ENCODE measurements at places on chromosomes 2 and 18. TPM values are rescaled to one million over a fixed set of nuclear protein-coding genes. Genes with fewer than 3 reads are reported as not detected.

Gene STON1
- polyA plus RNA-seq, result 23.0 TPM

Gene COL5A2
- polyA plus RNA-seq, result 188 TPM

Gene GAL3ST2
- polyA plus RNA-seq, result 0.31 TPM

Gene VAMP8
- 58.9 TPM for polyA plus RNA-seq

Gene IMPA2
- polyA plus RNA-seq, result 66.2 TPM

Gene ELOA2
- polyA plus RNA-seq, result not detected

Gene VWC2L
- polyA plus RNA-seq, result 0.06 TPM

Gene HOXD13
- polyA plus RNA-seq, result not detected

Gene ZBTB14
- 19.3 TPM for polyA plus RNA-seq

Gene CNTNAP5
- polyA plus RNA-seq, result 0.01 TPM

Gene DOK1
- 10.1 TPM for polyA plus RNA-seq

Gene ZAP70
- polyA plus RNA-seq, result 2.4 TPM

Gene BMP10
- polyA plus RNA-seq, result not detected

Gene DIPK1C
- polyA plus RNA-seq, result 0.30 TPM

GRCh38 chr2:112305132-112305531 is 29.7 kb downstream of the ZC3H6 start:
- no peak for DNase-seq

DNA sequence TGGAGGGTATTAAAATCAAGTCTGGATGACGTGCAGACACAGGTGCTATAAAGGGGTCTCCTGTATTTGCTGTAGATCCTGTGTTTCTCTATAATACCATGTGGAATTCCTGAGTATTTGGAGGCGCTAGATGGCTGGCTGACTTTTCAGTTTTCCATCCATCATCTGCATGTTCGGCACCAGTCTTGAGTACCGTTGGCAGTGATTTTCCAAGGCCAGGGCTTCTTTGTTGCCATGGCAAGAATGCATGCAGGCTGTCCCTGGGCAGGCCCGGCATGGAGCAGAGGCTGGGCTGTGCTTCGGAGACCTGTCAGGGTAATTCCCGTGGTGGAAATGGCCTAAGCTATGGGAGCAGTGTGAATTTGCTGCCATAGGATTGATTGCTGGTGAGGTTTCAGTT is 405.9 kb upstream of the HS6ST1 start:
- DNase-seq, result no peak

DNA sequence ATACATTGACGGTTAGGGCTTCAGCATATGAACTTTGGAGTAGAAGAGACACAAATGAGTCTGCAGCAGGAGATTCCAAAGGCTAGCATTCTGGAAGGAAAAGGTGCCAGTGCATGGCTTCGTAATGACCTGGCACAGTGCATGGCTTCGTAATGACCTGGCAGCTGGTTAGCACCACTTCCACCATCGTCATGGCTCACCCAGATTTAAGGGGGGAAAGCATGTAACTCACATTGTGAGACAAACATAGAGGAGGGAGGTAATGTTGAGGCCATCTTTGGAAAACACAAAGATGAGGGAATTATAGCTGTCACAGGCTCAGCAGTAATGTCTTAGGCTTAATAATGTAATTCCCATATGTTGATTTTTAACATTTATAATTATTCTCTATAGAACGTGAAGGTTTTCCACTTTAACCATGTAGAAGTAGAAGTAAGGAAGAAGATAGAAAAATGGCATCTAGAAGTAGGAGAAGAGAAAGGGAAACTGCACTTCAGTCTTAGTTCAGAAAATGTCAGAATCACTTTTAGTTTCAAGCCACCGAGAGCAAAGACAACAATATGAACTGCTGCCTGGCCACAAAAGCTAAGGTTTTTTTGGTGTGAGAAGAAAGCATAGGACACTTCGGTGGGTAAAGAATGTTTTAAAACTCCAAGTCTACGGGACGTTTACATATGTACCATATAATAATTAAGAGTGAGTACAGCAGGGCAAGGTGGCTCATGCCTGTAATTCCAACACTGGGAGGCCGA is 6.8 kb upstream of the STK25 start:
- no peak for DNase-seq

DNA sequence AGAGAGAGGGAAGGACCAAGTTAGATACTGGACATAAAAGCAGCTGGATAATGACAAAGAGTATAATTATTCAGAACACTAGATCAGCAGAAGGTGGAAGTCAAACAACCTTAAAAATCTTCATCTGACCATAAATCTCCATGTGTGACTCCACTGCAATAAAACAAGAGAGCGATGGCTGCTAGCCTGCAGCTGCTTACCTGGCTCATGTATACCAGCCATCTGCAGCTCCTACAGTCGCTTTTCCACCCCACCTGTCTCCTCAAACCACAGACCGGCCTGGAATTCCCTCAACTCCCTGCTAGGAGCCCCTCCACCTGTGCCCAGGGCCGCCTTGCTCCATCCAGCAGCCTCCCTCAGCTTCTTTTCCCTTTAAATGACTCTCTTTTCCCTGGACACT is 64.5 kb downstream of the SLC4A5 start:
- DNase-seq, result no peak

DNA sequence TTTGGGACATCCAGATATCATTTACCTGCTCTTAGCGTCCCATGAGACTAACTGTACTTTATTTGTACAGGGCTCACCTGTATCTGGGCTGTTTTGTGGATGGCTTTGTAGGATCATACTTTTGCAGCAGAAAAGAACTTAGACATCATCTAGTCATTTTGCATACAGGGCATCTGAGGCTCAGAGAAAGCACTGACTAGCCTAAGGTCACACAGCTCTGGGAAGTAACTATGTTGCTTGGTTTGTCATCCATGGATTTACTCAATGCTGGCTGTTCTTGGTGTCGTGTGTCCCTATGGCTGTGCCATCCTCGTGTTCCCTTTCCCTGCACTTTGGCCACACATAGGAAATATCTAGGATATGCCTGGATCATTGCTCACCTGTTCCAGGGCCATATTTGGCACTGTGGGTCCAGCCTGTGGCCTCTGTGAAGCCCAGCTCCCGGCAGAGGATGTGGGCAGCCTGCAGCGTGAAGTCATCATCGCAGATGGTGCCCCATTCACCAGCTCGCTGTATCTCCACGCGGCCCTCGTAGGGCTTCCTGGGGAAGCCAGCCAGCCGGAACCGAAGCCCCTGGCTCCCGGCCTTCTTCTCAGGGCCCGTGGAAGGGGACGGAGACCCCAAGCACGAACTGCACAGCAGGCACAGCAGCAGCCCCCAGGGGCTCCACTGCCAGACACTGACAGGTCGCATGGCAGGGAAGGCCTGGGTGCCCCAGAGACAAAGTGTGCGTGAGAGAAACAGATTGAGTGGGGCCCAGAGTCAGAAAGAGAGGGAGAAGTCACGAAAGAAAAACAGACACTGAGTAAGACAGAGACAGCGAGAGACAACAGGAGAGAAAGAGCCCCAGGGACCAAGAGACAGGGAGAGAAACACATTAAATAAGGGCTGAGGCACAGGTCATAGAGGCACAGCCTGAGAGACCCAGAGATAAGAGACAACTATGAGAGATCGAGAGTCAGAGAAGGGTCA is 1.5 kb downstream of the LOXL3 start:
- DNase-seq, result no peak

GRCh38 chr2:15931319-15931890 is 8.9 kb upstream of the MYCN start:
- no peak for DNase-seq

- no peak for DNase-seq
Measured at GRCh38 chr2:135620198-135620597, 88.9 kb downstream of the R3HDM1 start.

DNA sequence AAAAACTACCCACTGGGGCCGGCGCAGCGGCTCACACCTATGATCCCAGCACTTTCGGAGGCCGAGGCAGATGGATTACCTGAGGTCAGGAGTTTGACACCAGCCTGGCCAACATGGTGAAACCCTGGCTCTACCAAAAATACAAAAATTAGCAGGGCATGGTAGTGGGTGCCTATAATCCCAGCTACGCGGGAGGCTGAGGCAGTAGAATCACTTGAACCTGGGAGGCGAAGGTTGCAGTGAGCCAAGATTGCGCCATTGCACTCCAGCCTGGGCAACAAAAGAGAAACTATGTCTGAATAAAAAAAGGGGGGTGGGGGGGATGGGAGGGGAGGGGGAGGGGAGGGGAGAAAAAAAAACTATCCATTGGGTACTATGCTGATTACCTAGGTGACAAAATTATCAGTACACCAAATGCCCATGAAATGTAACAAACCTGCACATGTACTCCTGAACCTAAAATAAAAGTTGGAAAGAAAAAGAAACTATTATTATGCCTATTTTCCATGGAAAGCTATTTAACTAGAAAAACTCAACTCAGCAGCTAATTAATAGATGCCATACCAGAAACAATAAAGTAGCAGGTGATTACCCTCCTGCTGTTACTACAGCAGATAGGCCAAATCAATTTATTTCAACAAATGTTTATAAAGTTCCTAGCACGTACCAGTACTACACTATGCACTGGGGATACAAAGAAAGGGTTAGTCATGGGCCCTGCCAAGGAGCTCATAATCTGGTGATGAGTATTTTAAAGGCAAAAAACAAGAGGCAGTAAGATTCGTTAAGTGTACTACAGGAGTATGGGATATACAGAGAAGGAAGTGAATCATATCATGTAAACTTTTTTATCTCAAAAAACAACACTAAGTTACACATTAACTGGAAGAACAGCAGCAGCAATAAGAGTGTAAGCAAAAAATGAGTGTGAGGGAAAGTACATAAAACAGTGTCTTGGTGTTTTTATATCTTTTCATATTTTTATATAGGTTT is 112.8 kb upstream of the SLC39A10 start:
- DNase-seq, result no peak

DNA sequence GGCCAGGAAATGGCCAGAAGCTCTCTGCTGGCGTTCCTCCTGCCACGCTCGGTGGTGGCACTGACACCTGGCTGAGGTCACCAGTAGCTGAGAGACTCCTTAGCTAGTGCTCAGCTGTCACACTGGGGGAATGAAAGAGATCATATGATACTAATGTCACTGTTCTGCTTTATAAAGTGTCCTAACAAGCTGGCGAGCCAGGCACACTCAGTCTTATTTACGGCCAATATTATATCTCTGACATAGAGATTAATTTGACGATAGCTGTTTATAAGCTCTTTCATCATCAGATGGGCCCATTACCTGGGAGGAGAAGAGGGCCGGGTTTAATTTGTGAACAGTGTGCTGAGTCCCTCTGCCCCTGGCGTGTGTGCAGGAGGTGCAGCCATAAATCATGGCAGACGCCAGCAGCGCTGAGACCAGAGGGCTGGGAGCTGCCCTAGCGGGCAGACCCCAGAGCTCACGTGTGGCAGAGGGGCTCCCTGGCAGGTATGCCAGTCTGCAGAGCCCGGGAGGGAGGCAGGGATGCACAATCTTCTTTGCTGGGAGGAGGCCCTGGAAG is 246.5 kb downstream of the HAUS1 start:
- no peak for DNase-seq

GRCh38 chr2:169303579-169304305 is 58.6 kb downstream of the LRP2 start:
- no peak for DNase-seq

DNA sequence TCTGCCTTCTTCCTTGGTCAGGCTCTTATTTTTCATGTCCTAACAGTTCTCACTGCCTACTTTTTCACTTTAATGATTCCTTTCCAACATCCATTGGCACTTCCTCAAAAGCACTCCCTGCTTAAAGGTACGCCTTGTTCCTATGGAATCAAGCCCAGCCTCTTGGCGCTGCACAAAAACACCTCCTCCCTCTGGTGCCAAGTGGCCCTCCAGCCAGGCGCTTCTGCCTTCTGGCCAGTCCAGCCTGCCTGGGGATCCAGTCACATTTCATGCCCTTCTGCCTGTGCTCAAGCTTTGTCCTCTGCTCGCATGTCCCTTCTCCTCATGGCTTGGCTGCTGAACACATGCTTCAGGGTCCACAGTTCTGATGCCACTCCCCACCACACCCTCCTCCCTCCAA is 6.3 kb downstream of the TPRKB start:
- no peak for DNase-seq

DNA sequence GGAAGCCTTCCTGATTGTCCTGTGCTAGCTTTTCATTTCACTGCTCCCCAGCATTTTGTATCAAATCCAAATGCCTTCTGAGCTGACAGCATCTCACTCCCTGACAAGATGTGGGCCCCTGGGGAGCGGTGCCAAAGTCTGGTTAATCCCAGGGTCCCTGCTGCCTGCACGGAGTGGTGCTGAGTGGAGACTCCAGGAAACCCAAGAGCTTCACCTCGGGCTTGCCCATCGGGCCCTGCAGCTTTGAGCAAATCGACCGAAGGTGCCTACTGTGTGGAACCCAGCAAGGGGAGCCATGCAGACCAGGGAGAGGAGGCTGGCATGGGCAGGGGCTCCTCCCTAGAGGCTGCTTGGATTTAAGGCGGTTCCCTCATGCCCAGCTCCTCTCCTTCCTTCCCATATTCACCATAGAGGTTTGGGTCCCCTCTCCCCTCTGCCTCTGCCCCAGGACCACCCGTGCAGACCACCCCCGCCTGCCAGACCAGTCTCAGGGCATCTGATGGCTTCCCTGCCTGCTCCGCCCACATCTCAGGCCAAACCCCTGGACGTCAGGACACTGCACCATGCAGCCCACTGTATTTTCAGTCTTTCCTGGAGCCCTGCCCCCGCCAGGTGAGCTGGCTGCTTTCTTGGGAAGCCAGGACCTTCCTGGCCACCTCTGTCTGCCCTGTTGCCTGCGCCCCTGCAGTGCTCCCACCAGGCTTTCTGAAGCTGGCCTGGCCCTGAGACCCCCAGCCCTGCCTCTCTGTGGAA is 37.8 kb downstream of the RRM2 start:
- DNase-seq, result no peak

- no peak for DNase-seq
Measured at GRCh38 chr18:63208676-63209075, 110.9 kb downstream of the BCL2 start.

GRCh38 chr2:109531221-109531620 is 82.5 kb downstream of the SEPTIN10 start:
- no peak for DNase-seq

DNA sequence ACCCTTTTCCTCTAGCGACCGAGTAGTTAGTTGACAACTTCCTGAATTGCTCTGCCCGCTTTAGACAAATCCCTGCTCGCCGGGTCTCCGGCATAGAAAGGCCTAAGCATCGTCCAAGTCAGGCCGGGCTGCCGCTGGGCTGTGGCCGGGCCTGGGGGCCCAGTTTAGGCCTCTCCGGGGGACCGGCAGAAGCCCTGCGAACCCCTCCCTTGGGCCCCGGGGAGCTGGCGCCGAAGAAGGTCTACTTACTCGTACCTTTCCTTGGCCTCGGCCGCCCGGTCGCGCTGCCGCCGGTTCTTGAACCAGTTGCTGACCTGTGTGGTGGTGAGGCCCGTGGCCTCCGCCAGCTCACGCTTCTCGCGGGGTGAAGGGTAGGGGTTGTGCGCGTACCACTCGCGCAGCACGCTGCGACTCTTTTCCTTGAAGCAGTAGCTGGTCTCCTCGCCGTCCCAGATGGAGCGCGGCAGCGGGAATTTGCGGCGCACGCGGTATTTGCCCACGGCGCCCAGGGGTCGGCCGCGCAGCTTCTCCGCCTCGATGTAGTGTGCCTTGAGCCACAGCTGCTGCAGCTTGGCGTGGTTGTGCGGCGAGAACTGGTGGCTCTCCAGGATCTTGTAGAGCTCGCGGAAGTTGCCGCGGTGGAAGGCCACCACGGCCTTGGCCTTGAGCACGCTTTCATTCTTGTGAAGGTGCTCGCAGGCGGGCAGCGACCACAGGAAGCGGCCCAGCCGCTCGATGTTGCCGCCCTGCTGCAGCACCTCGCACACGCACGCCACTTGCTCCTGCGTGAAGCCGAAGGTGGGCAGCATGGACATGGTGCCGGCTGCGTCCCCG is 739 bp downstream of the SIX2 start:
- DNase-seq, result no peak

Data from right lung (tissue), 10 donors.